Stimulated activated CD8-positive, alpha-beta memory T cell treated with anti-CD3 and anti-CD28 coated beads, Interleukin-4, amount 100 ng/mL, for 1 hour (primary cell): ENCODE measurements at places on chromosomes 6 and 20.
A peak's percentile ranks its signal among the peaks of the same experiment; 100 is the strongest.

GRCh38 chr6:151229401-151230276, 10.1 kb upstream of the AKAP12 start:
- DNase-seq, result no peak

- peak; percentile 21 for DNase-seq
These were observed 2.9 kb downstream of the TNNC2 start for GRCh38 chr20:45823949-45824835.

DNA sequence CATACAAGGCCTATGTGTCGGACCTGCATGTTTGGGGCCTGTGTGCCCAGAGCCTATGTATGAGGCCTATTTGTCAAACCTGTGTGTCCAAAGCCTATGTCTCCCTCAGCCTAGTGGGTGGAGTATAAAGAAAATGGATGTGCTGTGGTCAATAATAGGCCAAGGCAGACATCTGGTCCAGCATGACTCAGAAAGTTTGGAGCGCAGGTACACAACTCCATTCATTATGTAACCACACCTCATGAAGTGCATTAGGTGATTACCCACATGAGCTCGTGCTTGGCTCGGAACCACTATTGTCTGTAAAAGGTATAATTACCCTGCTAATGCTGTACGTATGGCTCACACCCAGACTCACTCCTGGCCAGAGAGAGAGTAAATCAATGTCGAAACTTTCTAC, 302.4 kb upstream of the POU3F2 start:
- DNase-seq, result no peak

DNA sequence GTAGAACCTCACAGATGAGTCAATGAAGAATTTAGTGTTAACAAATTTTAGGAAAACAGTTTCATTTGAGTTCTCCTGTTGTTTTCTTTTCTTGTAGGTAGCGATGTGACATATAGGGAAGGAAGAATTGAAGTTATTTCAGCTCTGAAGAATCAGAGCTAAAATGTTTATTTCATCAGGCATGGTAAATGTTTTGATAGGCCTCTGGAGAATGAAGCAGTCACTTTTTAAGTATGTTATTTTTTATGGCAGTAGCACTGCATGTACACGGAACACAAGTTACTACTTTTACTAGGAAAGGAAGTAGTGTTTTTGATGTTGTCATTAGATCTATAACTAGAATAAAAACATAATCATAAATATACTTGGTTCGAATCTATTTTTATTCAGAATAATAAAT, 1357.3 kb upstream of the CITED2 start:
- no peak for DNase-seq

- no peak for DNase-seq
These were observed 119.2 kb downstream of the SYCP2 start for GRCh38 chr20:59813948-59814839.
